ENCODE measurements at places on chromosomes 2 and 18.

DNA sequence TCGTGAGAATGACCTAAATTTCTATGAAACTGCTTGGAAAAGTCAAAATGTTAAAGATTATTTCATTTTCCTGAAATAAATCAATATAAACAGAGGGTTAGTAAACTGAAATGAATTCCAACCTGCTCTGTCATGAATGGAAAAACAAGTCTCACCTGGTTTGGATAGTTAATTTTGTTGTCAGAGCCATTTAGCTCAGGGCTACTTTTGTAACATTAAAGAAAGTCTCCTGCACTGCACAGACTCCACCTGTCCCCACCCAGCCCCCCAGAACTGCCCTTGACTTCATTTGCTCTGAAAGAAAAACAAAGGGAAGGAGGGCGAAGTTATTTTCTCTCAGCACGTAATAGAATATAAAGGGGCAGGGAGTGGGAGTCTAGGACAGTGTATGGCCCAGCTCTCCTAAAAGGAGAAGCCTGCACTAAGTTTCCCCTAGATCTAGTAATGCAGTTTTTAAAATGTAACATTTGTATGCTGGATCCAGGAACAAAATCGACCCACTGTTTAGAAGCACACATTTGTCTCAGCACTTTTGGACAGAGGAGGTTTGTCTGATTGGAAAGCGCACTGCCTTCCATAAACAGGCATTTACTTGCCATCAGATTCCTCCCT is 54.2 kb upstream of the ACSL3 start:
- DNase-seq: no peak

DNA sequence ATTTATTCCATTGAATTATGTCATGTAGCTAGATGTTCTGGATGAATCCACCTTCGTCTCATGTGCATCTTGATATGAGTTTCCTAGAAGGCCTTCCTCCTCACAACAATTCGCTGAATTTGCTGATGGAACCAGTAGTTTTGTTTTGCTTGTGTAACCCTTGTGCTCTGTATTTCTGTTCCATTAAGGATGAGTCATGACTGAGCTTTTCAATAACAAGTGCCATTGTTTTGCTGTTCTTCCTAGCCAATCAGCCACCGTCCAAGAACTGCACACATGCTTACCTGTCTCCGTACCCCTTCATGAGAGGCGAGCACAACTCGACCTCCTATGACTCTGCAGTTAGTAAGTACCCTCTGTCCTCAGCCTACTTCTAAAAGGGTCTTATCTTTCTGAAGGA is 2.3 kb downstream of the TMEM182 start:
- DNase-seq: no peak

DNA sequence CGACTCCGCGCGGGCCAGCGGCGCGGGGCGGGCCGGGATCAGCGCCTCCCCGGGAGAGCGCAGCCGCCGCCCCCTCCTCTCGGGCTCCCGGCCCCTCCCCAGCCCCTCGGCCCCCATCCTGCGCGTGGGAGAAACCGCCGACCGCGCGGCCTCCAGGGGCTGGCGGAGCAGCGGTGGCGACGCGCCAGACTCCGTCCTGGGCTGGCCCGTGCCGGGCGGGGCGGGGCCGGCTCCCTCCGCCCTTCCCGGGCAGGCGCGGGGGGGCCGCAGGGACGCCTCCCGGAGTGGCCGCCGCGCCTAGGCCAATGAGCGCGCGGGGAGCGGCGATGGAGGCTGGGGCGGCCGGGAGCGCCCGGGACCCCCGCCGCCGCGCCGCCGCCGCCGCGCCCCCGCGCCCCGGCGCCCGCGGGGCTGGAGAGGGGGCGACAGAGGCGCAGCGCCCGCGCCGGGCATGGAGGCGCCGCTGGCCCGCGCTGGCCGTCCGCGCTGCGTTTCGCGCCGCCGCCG is 49.1 kb downstream of the KCNIP3 start:
- no peak for DNase-seq

GRCh38 chr2:127864877-127865276 is 6.9 kb upstream of the POLR2D start:
- no peak for DNase-seq

- no peak for DNase-seq
Observed at GRCh38 chr2:67954093-67954748, 108.6 kb downstream of the C1D start.

GRCh38 chr18:48052842-48053241 is 122.4 kb upstream of the SMAD2 start:
- no peak for DNase-seq

GRCh38 chr2:11154016-11154922 is 998 bp upstream of the SLC66A3 start:
- peak; percentile 9 for DNase-seq

DNA sequence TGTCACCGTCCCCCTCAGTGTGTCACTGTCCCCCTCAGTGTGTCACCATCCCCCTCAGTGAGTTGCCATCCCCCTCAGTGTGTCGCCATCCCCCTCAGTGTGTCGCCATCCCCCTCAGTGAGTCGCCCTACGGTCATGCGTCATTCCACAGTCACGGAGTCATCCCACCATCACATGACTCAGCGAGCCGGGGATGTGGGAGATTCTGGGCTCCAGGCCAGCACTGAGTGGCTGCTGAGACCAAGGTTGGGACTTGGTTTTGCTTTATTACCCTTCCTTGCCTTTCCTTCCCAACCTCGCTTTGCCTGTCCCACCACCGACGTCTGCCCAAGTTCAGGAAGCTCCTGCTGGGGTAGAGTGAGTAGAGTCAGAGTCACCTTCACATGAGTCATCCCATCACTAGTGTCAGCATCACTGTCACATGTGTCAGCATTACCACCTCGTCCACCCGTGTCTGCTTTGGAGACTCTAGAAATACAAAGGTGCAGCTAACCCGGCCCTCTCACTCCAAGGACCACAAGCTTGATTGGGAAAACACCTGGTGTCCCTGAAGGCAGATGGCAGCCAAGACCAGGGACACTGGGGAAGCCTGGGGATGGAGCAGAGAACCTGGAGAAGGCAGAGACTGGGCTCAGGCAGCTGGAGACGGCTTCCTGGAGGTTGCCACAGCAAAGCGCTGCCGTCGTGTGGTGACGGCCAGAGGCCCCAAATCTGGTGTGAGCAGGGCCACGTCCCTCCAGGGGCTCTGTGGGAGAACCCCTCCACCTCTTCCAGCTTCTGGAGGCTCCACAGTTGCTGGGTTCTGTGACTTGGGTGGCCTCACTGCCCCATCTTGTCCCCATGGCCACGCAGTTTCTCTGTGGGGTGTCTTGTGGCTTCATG is 485.2 kb upstream of the SALL3 start:
- no peak for DNase-seq

DNA sequence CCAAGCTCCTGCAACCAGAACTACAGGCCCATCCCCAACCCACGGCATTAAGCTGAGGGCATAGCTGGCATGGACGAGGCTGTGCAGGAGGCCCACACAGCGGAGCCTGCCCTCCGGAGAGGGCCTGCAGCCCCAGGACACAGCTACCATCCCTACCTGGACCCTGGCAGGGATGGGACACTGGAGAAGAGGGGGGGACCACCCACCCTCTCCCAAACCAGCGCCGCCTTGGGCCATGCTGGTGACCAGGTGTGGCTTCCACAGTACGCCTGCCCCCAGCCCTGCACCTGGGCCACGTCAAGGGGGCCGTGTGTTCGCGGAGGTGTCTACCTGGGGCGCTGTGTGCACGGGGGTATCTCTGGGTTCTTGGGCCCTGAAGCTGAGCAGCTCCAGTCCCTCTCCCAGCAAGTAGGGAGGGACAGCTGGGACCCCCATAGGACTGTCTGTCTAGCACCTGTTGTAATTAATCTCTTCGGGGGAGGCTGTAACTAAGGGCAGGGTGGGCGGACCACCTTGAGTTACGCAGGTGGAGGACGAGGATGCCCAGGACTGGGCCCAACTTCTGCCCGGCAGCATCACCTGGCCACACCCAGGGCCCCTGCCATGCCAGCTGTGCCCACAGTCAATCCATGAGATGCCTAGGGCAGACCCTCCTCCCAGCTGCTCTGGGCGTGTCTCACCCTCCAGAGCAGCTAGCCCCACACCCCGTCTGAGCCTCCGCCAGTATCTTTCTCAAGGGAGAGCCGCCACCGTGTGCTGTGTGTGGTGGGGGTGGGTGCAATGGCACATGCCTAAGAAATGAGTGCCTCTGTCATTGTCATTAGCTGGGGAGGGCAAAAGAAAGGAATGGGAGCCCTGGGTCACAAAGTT is 18.3 kb downstream of the HS6ST1 start:
- no peak for DNase-seq

GRCh38 chr2:99156891-99157290 is 2.1 kb downstream of the LIPT1 start:
- DNase-seq: no peak

- no peak for DNase-seq
Observed at GRCh38 chr18:46712406-46712805, 44.4 kb downstream of the ST8SIA5 start.

DNA sequence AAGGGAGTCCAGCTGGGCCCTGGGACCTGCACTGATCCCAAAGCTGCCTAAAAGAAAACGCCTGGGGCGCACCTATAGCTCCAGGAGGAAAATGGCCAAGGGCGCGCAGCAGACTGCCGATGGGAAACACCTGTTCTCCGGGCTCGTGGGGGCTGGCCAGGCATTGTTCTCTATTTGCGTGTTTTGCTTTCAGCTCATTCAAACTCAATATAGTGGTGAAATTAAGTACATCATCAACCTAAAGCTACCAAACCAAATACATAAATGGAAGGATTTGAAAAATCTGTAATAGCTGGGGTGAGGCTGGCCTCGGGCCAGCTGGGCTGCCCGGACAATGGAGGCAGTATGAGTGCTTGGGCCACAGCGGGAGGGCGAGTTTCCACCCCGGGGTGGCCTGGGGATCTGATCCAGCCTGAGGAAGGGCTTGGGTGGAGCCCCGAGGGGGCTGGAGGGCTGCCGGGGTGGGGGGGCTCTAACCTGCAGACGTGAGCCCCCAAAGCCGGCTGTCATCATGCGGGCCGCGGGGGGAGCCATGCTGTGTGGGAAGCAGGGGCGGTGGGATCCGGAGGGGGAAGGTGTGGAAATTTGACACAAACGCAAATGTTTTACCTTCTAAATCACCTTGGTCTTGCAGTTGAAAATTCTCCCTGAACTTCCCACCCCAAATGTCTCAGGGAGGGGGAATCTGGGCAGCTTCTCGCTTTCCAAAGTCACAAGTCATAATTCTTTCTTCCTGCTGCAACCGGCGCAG is 77.6 kb downstream of the ASB1 start:
- DNase-seq: no peak

DNA sequence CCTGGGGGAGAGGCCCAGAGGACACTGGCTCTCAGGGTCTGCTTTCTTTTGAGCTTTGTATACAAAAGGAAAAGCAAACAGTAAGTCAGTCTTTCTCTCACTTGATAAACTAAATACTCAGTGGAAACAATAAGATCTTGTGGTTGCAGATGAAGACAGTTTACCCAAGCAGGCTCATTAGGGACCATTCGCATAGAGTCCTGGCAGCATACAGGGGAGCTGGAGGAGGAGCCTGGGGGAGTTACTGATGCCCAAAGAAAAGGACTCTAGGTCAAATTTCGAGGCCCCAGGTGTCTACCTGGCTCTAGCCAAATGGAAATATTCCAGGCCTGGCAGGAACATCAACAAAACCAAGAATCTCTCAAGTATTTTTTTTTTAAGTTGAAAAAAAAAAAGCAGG is 225.3 kb downstream of the CNTNAP5 start:
- DNase-seq: no peak

GRCh38 chr2:48948400-48949125 is 193.0 kb upstream of the LHCGR start:
- DNase-seq: no peak

DNA sequence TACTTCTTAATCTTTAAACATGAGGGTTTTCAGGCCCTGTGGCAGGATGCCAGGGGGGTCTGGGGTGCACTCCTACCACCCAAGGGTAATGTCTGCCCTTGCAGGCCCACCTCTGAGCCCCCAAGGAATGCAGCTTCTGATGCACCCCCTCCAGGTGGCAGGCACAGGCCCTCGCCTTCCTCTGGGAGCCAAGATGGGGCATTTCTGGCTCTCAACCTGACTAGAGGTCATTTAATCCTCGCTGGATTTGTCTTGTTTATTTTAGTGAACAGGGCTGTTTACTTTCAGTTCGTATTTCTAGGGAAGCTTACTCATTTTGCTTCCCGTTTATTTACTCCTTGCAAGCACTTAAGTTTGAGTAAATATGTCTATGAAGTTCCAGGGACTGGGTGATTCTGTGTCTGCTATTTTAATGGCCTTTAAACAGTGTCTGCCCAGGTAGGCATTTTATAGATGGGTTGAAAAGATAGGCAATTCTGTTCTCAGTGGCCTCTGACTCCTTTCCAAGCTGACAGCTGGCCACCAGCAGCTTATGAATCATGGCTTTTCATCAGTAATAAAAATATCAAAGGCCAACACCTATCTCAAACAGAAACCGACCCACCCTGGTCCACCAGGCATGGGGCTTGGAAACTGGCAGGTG is 11.1 kb upstream of the DNPEP start:
- DNase-seq: no peak

GRCh38 chr2:14944562-14945346 is 312.2 kb downstream of the LRATD1 start:
- DNase-seq: no peak

- DNase-seq: no peak
Observed at GRCh38 chr2:185188656-185189055, 549.9 kb upstream of the FSIP2 start.

GRCh38 chr18:58671632-58672564 is 633 bp downstream of the MALT1 start:
- no peak for DNase-seq

GRCh38 chr2:12176623-12177454 is 430.4 kb downstream of the LPIN1 start:
- DNase-seq: no peak

- no peak for DNase-seq
Observed at GRCh38 chr18:10927286-10927992, 221.9 kb downstream of the PIEZO2 start.

- DNase-seq: no peak
Observed at GRCh38 chr2:8234757-8235374, 447.0 kb upstream of the ID2 start.

DNA sequence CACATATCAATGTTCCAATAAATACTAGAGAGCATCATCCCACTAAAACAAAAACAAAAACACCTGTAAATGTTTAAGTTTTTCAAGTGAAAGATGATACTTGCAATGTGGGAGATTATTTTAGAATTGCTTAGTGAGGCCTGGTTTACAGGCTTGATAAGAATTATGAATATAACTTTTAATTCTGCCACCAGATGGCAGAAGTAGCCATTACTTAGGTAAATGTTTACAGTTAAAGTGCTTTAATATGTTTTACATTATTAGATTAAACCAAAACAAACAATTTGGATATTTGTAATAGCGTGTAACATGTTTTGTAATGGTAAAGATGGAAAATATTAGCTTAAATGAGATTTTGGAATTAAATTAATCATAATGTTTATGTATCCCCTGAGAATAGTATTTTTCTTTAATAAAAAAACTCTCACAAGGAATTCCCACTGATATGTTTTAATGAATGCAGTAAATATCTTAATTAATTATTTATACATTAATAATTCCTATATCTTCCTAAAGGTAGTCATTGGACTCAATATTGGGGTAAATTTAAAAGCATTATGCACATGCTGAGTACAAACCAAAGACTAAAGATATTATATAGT is 522.0 kb downstream of the SPAG16 start:
- no peak for DNase-seq

- DNase-seq: no peak
Observed at GRCh38 chr2:228334180-228334579, 152.7 kb upstream of the SPHKAP start.

GRCh38 chr2:54207666-54208195 is 48.3 kb downstream of the TSPYL6 start:
- DNase-seq: no peak

GRCh38 chr18:61669320-61669719 is 223.5 kb downstream of the RNF152 start:
- DNase-seq: no peak
